ENCODE measurements at places on chromosomes 16 and 17.

- DNase-seq = peak; percentile 59
These were observed 24.0 kb downstream of the LIMD2 start for GRCh38 chr17:63675607-63676546.

- peak; percentile 38 for DNase-seq
These were observed 863.5 kb downstream of the KCNJ2 start for GRCh38 chr17:71032746-71033273.

- no peak for DNase-seq
These were observed 7.8 kb downstream of the CPHXL start for GRCh38 chr16:75718452-75718851.

DNA sequence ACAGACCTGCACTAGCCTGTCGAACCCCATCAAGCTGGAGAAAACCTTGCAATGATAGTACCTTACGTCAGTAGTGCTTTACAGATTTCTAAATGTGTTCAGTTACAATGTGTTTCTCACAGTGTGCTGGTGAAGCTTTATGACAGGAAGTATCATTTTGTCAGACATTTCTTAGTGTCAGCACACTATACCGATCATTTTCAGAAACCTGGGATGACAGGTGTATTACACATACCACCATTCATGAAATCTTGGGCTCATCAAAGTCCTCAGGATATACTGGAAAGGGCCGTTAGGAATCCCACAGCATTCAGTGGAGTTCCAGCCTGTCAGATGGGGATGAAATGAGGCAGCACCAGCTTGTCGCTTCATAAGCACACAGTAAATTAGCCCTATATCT lies 27.3 kb downstream of the TTC19 start:
- DNase-seq = no peak

- DNase-seq = no peak
These were observed 121.7 kb upstream of the NLRP1 start for GRCh38 chr17:5705876-5706576.

GRCh38 chr17:21535686-21536375 lies 156.5 kb upstream of the KCNJ18 start:
- DNase-seq = no peak

DNA sequence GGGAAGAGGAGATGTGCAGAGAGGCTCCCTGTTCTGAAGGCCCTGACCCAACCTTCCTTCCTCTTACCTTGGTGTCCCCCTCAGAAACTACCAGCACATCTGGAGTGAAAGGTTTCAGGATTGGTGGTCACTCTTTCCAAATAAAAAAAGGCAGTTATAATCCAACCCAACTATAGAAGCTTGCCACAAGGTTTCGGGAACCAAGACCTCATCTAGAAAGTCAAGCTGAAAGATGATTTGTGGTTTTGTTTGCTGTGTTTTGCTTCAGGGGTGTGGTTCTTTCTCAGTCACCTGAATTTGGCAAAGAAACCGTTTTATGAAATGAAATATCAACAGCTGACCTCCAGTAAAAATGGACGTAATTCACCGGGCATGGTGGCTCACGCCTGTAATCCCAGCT lies 19.3 kb downstream of the SHMT1 start:
- DNase-seq = no peak

- DNase-seq = no peak
These were observed 6.2 kb downstream of the CTU2 start for GRCh38 chr16:88712362-88712979.

Measured in NCI-H1105 (cell line).